ENCODE measurements at places on chromosomes 3 and 15.

GRCh38 chr3:195708626-195709481, 11.9 kb upstream of the MUC20 start:
- DNase-seq = no peak

DNA sequence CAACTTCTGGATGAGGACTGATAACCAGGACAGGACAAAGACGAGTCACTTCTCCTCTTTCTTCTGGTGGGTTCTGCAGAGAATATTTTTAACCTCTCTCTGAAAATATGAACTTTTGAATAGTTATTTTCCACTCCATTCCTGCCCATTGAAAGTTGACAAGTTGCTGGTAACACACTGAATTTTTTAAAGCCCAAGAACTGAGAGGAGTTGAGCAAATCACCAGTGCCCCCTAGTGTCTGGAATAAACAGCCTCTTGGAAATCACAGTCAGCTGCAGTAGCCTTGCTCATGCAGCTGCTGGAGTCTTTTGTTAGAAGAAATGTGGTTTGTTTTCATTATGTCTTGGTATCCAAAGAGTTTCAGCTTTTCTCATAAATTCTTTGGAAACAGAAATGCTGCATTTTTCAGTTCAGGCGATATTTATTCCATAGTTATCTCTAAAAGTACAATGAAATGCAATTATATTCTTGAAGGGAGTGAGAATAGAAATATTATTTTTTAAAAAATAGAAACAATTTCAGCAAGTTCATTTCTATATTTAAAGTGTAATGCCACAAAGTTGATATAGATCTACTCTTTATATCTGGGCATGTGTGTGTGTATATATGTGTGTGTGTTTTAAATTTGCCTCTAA, 741.0 kb upstream of the CBLB start:
- DNase-seq = peak; percentile 88

DNA sequence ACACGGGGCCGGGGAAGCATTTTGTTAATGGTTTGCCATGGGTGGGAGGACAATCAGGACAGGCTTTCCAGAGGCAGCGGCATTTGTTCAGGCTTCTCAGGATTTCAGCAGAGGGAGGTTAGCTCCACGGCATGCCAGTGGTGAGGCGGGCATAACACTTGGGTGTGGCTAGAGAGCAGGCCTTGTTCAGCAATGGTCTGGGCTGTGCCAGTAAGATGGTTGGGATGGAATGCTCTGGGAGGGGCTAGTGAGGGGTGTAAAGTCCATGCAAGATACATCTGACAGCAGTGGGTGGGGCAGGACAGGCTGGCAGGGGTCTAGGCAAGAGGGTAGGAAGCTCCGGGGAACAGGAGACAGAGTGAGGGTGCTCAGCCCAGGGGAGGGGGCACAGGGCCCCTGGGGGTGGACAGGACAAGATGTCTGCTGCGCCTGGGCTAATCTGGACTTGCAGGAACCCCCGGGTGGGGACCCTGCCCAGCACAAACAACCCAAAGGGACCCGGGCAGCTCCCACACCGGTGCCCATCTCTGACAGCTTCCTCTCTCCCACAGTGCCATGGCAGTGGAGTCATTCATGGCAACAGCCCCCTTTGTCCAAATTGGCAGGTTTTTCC, 8.4 kb downstream of the TMEM43 start:
- DNase-seq = no peak

DNA sequence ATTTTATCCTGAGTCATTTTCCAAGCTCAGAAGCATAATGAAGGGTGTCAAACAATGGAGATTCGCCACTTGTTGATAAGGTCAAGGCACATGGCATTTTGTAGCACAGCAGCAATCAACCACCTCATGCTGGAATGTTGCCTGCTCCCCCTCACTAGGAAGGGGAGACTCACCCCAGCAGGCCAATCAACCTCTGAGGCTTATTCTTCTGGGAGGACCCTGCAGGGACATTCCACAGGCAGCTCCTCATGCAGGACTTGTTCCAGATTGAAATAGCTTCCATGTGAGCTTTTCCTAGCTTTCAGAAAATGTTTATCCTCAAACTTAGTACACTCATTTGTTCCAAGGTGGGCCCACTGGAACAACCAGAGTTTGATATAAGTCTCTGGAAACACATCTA, 77.6 kb downstream of the SSR3 start:
- DNase-seq = peak; percentile 24

- no peak for DNase-seq
Measured at GRCh38 chr3:197337214-197337613, 38.8 kb upstream of the DLG1 start.

- DNase-seq = no peak
Measured at GRCh38 chr15:70095408-70096214, 2.1 kb downstream of the TLE3 start.

GRCh38 chr3:150390087-150390486, 18.0 kb upstream of the TSC22D2 start:
- no peak for DNase-seq

GRCh38 chr15:88538972-88539371, 7.5 kb downstream of the DET1 start:
- no peak for DNase-seq

GRCh38 chr15:65535192-65535591, 4.9 kb downstream of the HACD3 start:
- peak; percentile 23 for DNase-seq
